ENCODE measurements at places on chromosomes 12 and 14.

DNA sequence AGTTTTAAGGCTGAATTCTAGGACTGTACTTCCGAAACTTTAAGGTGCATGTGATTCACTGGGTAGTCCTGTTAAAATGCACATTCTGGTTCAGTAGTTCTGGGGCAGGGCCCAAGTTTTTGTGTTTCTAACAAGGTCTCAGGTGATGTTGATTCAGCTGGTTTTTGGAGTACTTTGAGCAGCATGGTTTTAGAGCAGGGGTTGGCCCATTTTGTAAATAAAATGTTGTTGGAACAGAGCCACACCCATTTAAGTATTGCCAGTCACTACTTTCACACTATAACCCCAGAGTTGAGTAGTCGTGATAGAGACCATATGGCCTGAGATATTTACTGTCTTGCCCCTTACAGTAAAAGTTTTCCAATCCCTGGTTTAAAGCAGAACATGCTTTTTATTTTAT is 111.3 kb downstream of the SYNE2 start:
- no peak for DNase-seq

- no peak for DNase-seq
Measured at GRCh38 chr14:55129086-55129427, at the start of gene LGALS3. TSS of gene LGALS3 (plus strand) at chr14:55129252. CDS start at chr14:55137374, 8,122 bp downstream.

GRCh38 chr14:58332561-58332960 is 34.2 kb downstream of the ARID4A start:
- no peak for DNase-seq

GRCh38 chr14:105647784-105648608 is 121.6 kb downstream of the TMEM121 start:
- DNase-seq: no peak

GRCh38 chr12:95179011-95179410 is 38.3 kb downstream of the FGD6 start:
- no peak for DNase-seq

DNA sequence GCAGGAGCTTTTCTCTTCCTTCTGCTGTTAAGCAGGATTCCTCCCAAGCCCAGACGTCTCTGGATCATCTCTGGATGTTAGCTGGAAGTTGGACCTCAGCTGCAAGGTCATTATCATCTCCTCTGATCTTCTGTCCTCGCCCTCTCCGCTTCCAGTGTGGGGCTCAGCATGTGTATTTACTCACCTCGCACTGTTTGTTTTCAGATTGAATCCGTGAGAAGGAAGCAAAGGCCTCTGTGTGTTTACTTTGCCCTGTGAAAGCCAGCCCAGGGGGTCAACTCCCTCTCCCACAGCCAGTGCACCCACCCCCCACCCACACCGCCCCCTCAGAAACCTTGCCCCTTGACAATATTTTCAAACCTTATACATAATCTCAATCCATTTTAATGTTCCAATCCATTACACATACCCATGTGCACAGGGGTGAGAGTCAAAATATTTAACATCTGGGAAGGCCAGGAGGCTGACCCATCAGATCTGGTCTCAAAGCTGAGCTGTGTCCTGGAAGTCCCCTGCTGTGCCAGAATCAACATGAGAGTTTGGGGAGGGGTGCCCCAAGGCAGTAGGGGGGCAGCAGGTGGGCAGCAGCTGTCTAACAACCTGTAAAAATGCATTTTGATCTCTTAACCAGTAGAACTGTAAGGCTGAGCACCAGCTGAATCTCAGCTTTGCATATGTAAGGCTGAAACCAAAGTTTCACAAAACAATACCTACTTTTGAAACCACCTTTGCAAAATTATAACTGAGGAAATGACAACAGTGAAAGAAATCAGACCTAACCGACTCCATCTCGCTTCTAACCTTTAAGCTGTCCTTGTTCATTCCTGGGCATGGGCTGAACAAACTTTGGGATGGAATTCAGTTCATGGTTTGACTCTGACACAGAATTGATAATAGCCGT is 157.9 kb downstream of the ZNF664 start:
- DNase-seq: no peak

- DNase-seq: no peak
Measured at GRCh38 chr12:131738196-131738595, 27.3 kb downstream of the SFSWAP start.

DNA sequence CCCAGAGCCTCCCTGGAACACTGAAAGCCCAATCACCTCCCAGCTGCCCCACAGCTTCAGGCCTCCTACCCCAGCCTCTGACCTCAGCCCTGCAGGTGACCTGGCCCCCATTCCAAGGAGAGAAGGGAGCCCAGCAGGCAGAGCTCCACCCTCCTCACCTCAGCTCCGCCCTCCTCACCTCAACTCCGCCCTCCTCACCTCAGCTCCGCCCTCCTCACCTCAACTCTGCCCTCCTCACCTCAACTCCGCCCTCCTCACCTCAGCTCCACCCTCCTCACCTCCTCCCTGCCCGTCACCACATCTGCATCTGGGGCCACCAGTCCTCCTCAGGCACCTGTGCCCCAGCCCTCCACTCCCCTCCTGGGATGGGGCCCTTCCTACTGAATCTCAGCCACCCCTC is 112.2 kb upstream of the SFSWAP start:
- no peak for DNase-seq

GRCh38 chr14:21103411-21103709 is 2.5 kb downstream of the TMEM253 start:
- DNase-seq: no peak

GRCh38 chr14:102565331-102565887 is 27.0 kb upstream of the RCOR1 start:
- no peak for DNase-seq

All from activated CD8-positive, alpha-beta memory T cell treated with anti-CD3 and anti-CD28 coated beads for 48 hours (primary cell).